ENCODE measurements at places on chromosomes 6 and 20. TPM values are rescaled to one million over a fixed set of nuclear protein-coding genes. Genes with fewer than 3 reads are reported as not detected.
A peak's percentile ranks its signal among the peaks of the same experiment; 100 is the strongest.

DOK5 gene
- total RNA-seq, result not detected

ZC3H12D gene
- total RNA-seq, result 8.7 TPM

DNA sequence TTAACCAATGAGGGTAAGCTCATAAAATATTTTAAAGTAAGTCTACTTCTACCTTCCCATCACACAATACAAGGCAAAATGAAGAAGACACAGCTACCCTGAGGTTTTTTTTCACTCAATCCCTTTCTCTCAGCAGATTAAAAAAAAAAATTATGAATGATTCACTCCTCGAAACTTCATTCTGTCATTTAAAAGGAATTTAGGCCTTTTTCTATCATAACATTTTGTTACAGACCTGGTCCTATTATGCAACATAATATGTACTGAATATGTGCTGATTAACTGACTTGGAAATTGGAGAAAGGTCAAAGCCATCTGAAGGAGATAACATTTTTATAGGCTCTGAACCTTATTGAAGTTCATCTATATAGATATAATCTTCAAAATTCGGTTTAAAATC, 45.5 kb downstream of the PRL start:
- no peak for DNase-seq

DNA sequence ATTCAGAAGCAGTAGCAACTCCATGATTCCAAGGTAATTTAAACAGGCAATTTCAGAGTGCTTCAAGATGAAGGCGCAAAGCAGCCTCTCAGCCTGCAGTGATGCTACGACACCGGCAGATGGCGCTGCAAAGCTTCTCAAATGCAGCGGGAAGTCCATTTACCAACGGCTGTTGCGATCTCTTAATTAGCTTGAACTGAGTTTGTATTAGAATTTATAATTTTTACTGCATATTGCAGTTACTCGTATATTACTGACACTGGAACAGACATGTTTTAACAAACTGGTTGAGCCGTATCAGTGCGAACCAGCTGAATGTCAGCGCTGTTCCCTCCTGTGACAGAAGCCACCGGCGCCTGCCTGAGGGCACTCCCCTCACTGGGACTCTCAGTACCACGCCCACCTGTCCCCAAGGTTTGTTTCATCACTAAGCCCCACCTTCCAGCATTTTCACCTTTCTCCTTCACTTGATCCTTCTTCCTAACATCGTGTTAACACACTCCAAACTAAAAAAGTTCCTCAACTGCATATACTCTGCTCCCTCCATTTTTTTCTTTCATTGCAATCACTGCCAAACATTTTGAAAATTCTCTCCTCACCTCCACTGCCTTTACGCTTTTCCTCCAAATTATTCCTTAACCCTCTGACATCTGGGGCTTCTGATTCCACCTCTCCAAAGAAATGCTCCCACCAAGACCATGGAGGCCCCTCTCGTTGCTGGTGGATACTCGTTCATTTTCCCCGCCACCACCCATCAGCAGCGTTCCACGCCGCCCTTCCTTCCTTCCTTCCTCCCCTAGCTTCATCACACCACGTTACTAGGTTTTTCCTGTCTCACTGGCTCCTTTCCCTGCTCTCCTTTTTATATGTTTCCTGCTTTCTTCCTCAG, 14.5 kb downstream of the GNL1 start:
- DNase-seq, result peak; percentile 73

DNA sequence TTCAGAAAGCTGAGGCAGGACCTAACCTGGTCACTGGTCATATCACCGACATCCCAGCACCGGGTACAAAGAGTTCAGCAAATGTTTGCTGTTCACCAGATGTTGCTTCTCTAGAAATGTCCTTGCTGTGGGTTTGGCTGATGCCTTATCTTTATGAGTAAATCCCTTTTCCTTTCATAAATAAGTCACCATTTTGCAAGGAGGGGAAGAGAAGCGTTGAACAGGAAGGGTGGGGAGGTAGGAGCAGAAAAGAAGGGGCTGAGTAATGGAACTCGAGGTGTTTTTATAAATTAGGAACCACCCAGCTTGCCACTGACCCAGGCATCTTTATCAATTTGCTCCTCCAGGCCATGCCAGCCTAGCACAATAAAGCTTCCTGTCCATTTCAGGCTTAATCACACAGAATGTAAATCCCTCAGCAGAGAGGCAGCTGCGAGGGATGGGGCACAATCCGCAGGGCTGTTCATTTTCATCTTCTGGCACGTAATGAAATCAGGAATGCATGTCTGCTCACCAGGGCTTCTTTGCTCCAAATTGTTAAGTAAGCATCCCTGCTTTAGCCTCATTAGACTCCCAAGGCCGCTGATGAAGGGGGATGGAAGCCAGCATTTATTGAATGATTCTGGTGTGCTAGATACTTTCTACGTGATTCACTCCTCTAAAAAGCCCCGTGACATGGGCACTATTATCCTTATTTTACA, 371.9 kb upstream of the CHD6 start:
- no peak for DNase-seq

GRCh38 chr6:121677571-121677970, 242.1 kb downstream of the GJA1 start:
- no peak for DNase-seq

Data from left colon (tissue), 2 donors.